ENCODE measurements at places on chromosomes 1 and 21.

GRCh38 chr1:22971611-22972405 lies 858 bp downstream of the LACTBL1 start:
- no peak for DNase-seq

GRCh38 chr1:62198781-62199125 lies 4.1 kb downstream of the L1TD1 start:
- no peak for DNase-seq

- no peak for DNase-seq
Measured at GRCh38 chr1:21539933-21540332, 30.7 kb downstream of the ALPL start.

- no peak for DNase-seq
Measured at GRCh38 chr1:64235181-64235580, 31.8 kb downstream of the UBE2U start.

- no peak for DNase-seq
Measured at GRCh38 chr1:175823406-175823805, 80.0 kb upstream of the TNR start.

DNA sequence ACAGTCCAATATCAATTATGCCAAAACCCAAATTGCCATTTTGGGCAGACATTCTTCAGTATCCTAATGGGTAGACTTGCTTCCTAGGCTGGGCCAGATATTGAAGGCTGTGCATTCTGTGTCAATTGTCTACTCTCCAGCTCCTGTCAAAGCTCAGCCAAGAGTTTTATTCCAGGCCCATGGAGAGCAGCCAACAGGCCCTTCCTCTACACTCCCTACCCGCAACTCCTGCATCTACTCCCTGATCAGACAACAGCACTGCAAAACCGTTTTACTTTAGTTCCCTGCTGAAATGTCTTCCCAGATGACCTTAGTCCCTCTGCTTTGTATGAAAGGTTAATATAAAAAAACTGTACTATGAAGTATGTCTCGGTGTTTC lies 6.6 kb upstream of the ADORA3 start:
- no peak for DNase-seq

GRCh38 chr1:35505911-35506798 lies 51.0 kb downstream of the KIAA0319L start:
- no peak for DNase-seq

GRCh38 chr1:245483247-245483646 lies 328.5 kb downstream of the KIF26B start:
- no peak for DNase-seq

- DNase-seq: no peak
Measured at GRCh38 chr1:19466112-19466561, 19.2 kb downstream of the CAPZB start.

DNA sequence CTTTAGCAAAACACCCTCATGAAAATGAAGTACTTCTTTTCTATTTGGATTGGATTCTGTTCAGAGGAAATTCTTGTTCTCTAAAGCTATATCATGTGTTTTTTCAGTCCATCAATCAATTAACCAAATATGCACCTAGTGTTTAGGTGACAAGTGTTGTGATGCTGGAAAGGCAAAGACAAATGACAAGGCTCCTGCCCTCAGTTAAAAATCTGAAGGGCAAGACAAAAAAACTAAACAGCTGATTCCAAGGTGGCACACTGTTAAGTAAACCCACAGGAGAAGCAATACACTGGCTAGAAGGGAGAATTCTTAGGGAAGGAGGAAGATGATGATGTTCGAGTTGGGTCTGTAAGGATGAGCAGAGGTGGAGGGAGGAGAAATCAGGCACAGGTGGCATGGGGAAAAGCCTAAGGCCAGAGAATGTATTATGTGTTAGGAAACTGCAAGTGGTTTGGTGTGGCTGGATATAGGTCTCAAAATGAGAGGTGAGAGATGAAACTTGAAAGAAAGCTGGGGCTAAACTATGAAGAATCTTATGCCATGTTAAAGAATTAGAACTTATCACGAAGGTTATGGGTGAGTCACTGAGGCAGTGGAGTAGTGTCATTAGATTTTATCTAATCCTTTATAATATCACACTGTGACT lies 51.8 kb upstream of the GFI1 start:
- DNase-seq: no peak

GRCh38 chr1:147586414-147586813 lies 45.1 kb downstream of the BCL9 start:
- DNase-seq: no peak
